ENCODE measurements at places on chromosomes 16 and 17.

DNA sequence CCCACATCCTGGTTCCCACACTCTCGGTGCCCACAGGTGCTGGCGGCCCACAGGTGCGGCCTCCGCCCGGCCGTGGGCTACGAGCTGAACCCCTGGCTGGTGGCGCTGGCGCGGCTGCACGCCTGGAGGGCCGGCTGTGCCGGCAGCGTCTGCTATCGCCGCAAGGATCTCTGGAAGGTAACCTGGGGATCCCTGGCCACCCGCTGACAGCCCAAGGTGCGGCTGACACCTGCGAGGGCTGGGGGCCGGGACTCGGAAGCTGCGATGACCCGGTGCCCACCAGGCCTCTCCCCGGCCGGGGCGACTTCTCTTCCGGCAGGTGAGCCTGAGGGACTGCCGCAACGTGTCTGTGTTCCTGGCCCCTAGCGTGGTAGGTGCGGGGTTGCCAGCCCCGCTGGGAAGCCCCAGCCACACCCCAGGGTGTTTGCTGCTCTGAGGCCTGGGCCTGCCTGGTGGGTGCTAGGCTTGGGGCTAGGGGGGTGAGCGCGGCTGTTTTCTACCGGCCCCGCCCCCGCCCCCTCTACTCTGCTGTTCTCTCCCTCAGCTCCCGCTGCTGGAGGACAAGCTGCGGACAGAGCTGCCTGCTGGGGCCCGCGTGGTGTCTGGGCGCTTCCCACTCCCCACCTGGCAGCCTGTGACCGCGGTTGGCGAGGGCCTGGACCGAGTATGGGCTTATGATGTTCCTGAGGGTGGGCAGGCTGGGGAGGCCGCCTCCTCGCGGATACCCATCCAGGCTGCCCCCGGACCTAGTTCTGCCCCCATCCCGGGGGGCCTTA lies 1.0 kb downstream of the ANTKMT start:
- no peaks in the 10 kb centered on the region for H3K27me3 ChIP-seq
- peaks cover 25% of the 10 kb centered on the region for H3K4me1 ChIP-seq
- H3K27ac ChIP-seq, result peak overlapping the region; percentile 92
- peaks cover 17% of the 10 kb centered on the region for H3K36me3 ChIP-seq
- H3K4me3 ChIP-seq, result peak overlapping the region; percentile 82

DNA sequence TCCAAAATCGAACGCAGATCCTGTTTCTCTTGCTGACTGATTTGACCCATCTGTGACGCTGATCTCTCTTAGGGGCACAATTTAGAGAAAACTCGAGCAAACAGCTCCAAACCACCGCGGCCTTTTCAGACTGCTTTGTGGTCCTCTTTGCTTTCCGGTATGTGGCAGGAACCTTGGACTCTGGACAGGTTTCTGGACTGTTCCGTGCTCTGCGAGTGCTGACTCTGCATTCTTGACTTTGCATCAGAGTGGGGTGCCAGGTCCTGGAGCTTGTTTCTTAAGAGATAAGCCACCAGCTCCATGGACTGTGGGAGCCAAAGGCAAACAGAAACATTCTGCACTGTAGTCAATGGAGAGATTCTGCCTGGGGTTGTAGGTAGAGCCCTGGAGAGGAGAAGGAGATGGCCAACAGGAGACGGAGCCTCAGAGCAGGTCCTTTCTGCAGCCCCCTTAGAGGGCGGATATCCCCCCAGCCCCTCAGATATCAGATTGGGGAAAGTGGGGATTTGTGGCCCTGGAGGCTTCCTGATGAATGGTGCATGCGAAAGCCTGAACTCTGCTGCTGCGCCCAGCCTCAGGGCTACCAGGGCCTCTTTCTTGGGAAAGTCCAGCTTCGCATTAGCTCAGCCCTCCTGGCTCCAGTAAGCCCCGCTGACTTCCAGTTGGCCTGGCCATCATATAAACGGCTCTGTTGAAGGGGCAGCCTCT lies 65.6 kb downstream of the WIPI1 start:
- H3K27ac ChIP-seq, result no peak overlapping the region
- no peak overlapping the region for H3K4me3 ChIP-seq
- peak; percentile 2 for DNase-seq
- peaks cover 3% of the 10 kb centered on the region for H3K4me1 ChIP-seq
- H3K36me3 ChIP-seq, result peaks cover 2% of the 10 kb centered on the region

DNA sequence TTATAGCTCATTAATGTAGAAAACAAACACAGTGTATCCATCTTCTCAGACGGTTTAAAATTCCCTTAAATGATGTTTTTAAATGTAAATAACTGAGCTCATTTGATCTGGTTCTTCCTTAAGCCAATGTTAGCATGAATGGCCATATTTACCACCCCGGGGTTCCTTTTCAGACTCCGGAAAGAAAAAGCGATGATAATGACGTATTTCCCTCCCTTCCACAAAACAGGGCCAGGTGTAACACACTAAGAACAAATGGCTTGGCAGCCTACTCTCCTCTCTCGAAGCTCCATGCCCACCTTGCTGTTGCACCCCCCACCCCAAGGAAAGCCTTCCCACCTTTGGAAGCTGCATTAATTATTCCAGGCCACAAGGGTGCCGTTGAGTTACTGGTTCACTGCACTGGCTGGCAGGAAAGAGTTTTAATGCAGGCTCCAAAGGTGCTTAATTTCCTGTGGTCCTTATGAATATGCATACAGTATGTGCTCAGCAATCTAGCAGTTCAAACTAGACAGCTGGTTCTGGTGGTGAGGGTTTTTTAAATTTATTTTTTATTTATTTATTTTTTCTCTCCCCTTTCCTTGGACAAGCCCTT lies 378.9 kb downstream of the WWOX start:
- peaks cover 5% of the 10 kb centered on the region for H3K4me1 ChIP-seq
- DNase-seq, result no peak
- no peaks in the 10 kb centered on the region for H3K36me3 ChIP-seq
- H3K27me3 ChIP-seq, result no peaks in the 10 kb centered on the region

- H3K27ac ChIP-seq, result peak overlapping the region; percentile 93
- peaks cover 7% of the 10 kb centered on the region for H3K4me1 ChIP-seq
- H3K4me3 ChIP-seq, result peak overlapping the region; percentile 88
- H3K36me3 ChIP-seq, result peaks cover 21% of the 10 kb centered on the region
These were observed 34.4 kb downstream of the DDX19A start for GRCh38 chr16:70380919-70381603.

GRCh38 chr16:10663146-10663545 lies 31.6 kb downstream of the TEKT5 start:
- H3K36me3 ChIP-seq, result no peaks in the 10 kb centered on the region
- no peak for DNase-seq
- H3K27me3 ChIP-seq, result peaks cover 65% of the 10 kb centered on the region
- H3K27ac ChIP-seq, result no peak overlapping the region
- H3K4me3 ChIP-seq, result no peak overlapping the region
